Substantia nigra (tissue), 51 donors: ENCODE measurements at places on chromosomes 2 and 18.

DNA sequence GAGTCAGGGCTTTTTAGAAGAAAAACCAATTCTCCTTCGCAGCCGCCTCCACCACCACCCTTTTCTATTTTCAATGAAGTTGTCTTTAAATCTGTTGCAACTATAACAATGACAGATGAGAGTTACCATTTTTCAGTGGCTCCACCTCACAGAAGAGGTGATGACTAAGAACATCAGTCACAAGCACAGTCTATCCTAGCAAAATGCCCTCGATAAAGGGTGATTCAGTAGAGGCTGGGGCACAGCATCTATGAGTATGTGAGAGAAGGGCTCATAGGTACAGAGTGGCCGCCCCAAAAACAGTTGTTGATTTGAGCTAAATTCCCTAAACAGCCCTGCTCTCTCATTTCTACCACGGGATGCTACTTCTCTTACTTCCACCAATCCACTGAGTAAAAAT, 310.8 kb upstream of the MGAT5 start:
- DNase-seq = no peak

GRCh38 chr18:45166836-45167551, 448.3 kb upstream of the SLC14A2 start:
- DNase-seq = no peak

DNA sequence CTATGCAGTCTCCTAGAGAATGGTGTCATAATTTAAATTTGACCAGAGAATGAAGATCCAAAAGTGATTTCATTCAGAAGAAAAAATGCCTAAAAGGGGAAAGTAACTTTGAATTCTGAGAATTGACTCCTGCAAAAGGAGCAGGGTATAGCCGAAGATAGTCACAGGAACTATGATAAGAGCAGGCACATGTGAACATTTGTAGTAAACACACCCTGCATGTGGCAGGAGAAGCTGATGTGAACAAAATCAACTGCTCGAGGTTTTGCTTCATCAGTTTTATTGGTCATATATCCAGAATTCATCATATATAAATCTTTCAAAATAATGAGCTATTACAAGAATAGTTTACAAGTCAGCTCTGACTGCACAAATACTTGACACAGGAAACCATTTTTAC, 14.0 kb downstream of the MCFD2 start:
- DNase-seq = no peak

GRCh38 chr2:145747715-145748114, 1227.8 kb upstream of the ZEB2 start:
- DNase-seq = no peak

DNA sequence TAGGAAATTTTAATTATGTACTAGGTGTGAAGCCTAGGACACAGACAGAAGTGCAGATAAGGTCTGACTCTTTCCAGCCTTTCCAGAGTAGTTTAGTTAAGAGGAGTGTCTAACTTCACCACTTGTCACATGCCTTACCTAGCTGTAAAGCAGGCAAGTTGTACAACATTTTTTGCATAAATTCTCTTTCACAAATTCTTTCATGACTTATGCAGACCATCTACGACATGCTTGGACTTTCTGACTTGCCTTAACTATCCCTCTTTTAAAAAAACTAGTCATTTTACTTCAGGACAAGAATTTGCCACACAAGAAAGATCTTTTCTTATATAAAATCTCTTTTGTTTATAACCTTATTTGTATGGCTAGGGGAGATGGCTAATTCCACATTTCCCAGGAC, 1273.6 kb upstream of the SLC39A10 start:
- no peak for DNase-seq

GRCh38 chr2:193267496-193268002, 1072.8 kb upstream of the TMEFF2 start:
- no peak for DNase-seq

DNA sequence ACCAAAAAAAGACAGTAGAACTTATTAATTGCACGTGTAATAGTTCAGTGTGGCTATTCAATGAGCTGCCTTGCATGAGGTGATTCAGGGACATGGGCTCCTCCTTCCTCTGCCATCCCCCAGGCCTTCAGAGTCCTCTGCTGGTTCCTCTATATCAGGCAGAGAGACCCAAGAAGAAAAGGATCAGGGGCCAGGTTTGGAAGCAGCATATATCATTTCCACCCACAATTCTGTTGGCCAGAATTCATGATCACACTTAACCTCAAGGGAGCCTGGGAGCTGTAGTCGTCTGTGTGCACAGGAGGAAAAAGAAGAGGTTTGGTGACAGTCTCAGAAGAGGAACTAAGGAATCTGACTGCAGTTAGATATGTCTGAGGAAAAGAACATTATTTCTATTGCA, 114.0 kb upstream of the GLS start:
- no peak for DNase-seq

GRCh38 chr2:203904022-203904421, 32.5 kb upstream of the ICOS start:
- DNase-seq = no peak

DNA sequence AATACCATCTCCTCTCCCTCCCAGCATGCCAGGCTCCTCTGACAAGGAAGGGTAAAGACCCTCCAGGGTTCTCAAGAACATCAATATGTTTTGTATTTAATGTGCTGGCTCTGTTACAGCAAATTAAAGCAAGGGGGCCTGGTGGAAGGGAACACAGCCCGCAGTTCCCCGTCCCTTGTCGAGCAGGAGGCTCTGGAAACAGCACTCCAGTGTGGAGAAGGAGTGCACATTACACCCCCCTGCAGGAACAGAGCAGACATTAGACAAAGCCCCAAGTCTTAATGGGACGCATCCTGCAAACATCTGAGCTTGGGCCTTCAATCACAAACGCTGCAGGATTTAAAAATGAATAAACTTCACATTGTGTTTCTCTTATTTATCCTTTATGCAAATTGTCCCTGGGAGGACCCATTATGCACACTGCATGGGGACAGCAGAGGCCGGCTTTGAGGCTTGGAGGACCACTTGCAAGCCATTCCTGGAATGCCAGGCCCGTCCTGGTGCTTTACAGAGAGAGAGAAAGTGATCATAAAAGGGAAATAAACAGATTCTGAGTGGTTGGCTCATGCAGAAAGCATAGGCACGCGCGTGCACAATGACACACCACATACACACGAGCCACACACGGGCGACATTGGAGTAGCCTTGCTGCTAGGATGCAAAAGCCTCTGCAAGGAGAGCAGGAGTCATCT, 328.7 kb downstream of the SMAD2 start:
- DNase-seq = no peak

GRCh38 chr2:208501206-208501605, 94.6 kb downstream of the PTH2R start:
- DNase-seq = no peak

DNA sequence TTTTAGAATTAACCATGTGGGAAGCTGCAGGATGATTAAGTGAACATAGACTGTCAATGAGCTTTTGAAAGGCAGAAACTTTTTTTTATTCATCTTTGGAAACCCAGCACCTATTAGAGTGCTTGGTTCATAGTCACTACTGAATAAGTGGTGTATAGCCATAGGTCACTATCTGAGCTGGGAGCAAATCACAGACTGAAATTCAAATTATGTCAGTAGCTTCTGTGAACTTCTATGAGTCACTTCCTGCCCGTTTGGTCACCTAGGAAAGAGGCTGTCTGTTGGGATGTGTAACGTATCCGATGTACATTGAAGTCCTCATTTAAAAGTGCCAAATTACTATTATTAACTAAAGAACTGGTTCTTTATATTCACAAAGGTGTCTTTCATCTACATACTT, 20.5 kb upstream of the SLC40A1 start:
- no peak for DNase-seq

DNA sequence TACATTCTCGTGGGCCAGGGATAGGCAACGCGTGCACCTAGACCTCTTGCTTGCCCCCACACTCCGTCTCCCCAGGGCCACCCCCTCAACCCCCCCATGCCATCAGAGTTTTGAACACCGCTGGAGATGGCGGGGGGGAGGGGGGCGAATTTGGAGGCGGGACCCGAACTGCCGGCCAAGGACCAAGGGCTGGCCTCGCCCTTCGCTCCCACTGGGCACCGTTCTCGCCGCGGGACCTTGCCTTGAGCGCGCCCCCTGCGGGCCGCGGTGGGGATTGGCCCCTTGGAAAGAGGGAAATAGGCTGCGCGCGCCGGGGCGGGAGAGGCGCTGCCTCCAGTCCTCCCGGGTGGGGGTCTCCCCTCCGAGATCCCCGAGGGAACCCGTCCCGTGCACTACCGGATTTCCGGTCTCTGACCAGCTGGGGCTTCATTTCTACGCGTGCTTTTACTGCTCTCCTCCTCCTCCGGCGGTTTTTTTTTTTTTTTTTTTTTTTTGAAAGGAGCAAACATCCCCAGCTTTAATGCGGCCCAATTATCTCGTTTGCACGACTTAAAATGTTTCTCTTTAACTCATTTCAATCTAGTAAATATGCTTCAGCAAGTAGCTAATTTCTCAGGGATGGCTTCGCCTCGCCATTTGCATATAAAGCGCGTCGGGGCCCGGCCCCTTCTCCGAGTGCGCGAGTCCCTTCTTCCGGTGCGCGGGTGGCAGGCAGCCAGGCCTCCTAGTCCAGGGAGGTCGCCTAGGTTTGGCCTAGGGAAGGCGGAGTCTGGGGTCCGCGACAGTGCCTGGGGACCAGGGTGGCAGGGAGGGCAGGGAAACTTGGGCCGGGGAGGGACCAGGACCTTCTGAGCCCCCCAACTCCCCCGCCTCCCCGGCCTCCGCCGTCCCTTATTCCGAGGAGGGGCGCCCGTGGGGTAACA, 10.0 kb upstream of the GBX2 start:
- DNase-seq = peak; percentile 16

GRCh38 chr2:62465039-62465740, 40.8 kb downstream of the TMEM17 start:
- no peak for DNase-seq

- DNase-seq = no peak
Measured at GRCh38 chr2:85511008-85511811, 27.8 kb upstream of the MAT2A start.

DNA sequence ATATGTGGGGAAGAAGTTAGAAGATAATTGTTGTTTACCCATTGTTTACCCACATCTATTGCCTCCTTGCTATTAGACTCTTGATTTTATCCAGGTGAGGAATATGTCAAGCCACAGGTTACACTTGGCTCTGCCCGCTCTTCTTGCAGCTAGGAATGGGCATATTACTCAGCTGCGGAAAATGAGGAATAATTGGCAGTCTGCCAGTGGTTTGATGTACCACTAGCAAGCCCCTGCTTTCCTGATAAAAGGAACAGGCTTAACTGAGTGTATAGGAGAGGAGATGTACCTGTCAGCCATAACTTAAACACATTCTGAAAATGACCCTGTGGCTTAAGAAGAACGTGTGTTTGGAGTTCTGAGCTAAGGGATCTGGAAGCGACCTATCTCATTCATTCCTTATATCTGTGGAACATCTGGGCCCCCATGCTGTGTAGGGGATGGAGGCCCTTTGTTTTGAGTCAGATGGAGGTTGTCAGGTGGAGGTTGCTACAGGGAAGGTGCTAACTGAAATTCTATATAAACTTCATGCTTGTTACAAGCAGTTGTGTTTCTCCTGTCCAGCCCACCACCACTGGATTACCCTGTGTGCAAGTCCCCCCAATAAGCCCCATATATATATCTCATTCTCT, 4.6 kb upstream of the FMNL2 start:
- DNase-seq = no peak

- no peak for DNase-seq
Measured at GRCh38 chr2:26811261-26811660, 25.4 kb downstream of the CENPA start.

DNA sequence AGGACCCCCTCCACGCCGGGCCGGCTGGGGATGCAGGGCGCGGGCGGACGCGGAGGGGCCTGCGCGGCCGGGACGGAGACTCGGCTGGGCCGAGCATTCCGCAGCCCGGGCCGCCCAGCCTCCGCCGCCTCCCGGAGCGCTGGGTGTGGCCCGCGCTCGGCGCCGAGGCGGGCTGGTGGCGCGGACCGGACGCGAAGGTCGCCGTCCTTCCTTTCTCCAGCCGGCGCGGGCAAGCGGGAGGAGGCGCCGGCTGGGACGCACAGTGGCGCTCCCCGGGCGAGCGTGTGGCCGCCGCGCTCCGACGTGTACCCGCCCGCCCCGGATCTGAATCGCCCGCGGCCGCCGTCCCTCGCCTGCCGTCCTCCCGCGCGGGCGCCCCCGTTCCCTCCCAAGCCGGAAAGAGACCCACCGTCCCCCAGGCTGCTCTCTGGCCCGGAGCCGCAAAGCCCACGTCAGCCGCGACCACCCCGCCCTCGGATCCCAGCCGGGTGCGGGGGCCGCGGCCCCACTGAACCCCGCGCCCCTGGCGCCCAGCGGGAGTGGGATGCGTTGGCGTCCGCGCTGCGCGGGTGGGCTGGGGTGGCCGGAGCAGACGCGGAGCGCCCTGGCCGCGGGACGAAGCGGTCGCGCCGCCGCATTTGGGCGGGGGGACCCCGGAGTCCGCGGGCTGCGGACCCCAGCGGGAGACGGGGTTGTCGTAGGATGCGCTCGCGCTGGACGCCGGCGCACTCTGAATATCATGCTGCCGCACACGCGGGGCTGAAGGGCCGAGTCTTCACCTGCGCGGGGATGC, 634 bp downstream of the SPATS2L start:
- peak; percentile 49 for DNase-seq

DNA sequence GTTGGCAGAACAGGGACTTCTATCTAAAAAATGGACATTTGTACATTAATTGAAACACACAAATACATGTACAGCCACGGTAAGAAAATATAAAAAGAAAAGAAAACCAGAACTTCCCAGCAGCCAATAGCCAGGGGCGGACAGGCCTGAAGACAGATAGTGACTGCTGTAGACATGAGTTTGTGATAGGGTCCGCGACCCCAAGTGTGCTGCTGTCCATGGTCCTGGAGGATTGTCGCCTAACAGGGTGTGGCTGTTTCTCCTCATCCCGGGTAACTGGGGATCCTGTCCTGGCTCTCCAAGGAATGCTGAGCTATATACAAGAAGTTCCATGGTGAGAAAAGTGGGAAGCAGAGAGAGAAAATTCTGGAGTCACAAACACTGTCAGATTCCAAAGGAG, 266.5 kb upstream of the SALL3 start:
- DNase-seq = no peak

- DNase-seq = no peak
Measured at GRCh38 chr2:45687964-45688363, 36.5 kb downstream of the PRKCE start.

GRCh38 chr2:26573241-26573925, 67.8 kb downstream of the CIB4 start:
- DNase-seq = no peak

- no peak for DNase-seq
Measured at GRCh38 chr18:36685580-36685979, 143.2 kb downstream of the TPGS2 start.

GRCh38 chr2:84640411-84640810, 124.1 kb downstream of the DNAH6 start:
- DNase-seq = no peak
